ENCODE measurements at places on chromosomes 13 and 19.

DNA sequence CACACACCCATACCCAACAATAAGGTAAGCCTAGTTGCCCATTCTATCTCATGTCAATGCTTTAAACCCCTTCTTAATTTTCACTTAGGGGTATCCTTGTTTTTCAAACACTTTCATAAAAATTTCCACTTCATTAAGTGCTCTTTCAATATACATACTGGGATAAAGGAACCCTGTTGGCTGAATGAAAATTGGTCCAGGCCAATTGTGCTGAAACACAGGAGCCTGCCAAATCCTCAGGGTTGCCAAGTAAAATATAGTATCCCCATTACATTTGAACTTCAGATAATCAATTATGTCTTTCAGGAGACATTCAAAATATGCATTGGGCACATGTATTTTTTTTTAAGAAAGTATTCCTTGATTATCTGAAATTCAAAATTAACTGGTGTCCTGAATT is 1131.1 kb downstream of the SLITRK1 start:
- no peak for DNase-seq
- no peak overlapping the region for H3K4me3 ChIP-seq
- H3K27me3 ChIP-seq: no peaks in the 10 kb centered on the region
- H3K36me3 ChIP-seq: no peaks in the 10 kb centered on the region
- no peaks in the 10 kb centered on the region for H3K4me1 ChIP-seq

GRCh38 chr19:57280962-57281400 is 696 bp downstream of the ZNF460 start:
- DNase-seq: peak; percentile 61
- no peaks in the 10 kb centered on the region for H3K27me3 ChIP-seq
- H3K36me3 ChIP-seq: peaks cover 23% of the 10 kb centered on the region
- peaks cover 20% of the 10 kb centered on the region for H3K4me1 ChIP-seq

- no peaks in the 10 kb centered on the region for H3K27me3 ChIP-seq
- H3K4me1 ChIP-seq: peaks cover 7% of the 10 kb centered on the region
These were observed 2.2 kb downstream of the IGFLR1 start for GRCh38 chr19:35740108-35740422.

GRCh38 chr19:15181394-15181793 is 19.4 kb downstream of the NOTCH3 start:
- no peaks in the 10 kb centered on the region for H3K27me3 ChIP-seq
- no peaks in the 10 kb centered on the region for H3K4me1 ChIP-seq
- peaks cover 64% of the 10 kb centered on the region for H3K36me3 ChIP-seq
- peak; percentile 4 for DNase-seq
- no peak overlapping the region for H3K27ac ChIP-seq

- no peaks in the 10 kb centered on the region for H3K27me3 ChIP-seq
- no peaks in the 10 kb centered on the region for H3K36me3 ChIP-seq
- H3K27ac ChIP-seq: peak overlapping the region; percentile 54
- H3K4me3 ChIP-seq: peak overlapping the region; percentile 48
- no peak for DNase-seq
- H3K4me1 ChIP-seq: peaks cover 21% of the 10 kb centered on the region
These were observed 344.1 kb downstream of the RFC3 start for GRCh38 chr13:34161931-34162543.

DNA sequence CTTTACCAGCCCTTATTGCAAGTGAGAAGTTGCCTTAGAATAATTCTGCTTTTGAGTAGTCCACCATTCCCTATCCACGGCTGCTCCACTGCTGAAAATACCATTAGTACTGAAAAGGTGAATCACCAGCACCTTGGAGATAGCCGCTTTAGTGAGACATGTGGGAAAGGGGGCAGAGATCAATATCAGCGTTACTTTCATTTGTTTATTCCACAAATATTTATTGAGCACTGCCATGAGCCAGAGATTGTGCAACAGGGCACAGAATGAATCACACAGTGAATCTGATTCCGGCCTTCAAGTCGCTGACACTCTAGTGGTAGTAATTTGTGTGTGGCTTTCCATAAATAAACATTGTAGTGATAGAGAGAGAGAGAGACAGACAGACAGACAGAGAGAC is 31.5 kb upstream of the MYO16 start:
- H3K4me3 ChIP-seq: no peak overlapping the region
- no peak overlapping the region for H3K27ac ChIP-seq
- H3K27me3 ChIP-seq: no peaks in the 10 kb centered on the region
- no peak for DNase-seq

- H3K27me3 ChIP-seq: no peaks in the 10 kb centered on the region
- H3K4me1 ChIP-seq: peaks cover 16% of the 10 kb centered on the region
- H3K4me3 ChIP-seq: no peak overlapping the region
- H3K36me3 ChIP-seq: no peaks in the 10 kb centered on the region
These were observed 58.6 kb downstream of the GADD45B start for GRCh38 chr19:2534423-2535013.

DNA sequence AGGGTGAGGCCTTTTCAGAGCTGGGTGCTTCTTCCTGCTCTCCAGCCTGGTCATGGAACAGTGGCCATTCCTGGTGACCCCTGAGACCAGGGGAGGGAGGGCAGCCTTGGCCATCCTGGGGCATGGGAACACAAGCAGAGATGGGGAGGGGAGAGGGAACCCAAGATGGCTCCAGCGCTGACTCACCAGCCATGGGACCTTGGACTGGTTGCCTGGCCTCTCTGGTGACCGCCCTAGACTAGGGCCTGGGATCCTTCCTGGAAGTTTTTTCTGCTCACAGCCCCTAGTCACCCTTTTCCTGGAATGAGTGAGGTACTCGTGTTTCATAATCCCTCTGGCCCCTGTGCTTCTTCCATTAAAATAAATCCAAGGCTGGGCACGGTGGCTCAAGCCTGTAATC is 3.3 kb upstream of the OPA3 start:
- peaks cover 9% of the 10 kb centered on the region for H3K4me1 ChIP-seq
- H3K27me3 ChIP-seq: no peaks in the 10 kb centered on the region
- H3K27ac ChIP-seq: no peak overlapping the region
- H3K36me3 ChIP-seq: no peaks in the 10 kb centered on the region
- H3K4me3 ChIP-seq: no peak overlapping the region

GRCh38 chr13:45143346-45143751 is 23.0 kb downstream of the GTF2F2 start:
- H3K4me3 ChIP-seq: no peak overlapping the region
- no peaks in the 10 kb centered on the region for H3K27me3 ChIP-seq
- H3K4me1 ChIP-seq: peaks cover 9% of the 10 kb centered on the region
- no peak overlapping the region for H3K27ac ChIP-seq

- H3K4me3 ChIP-seq: no peak overlapping the region
- peaks cover 10% of the 10 kb centered on the region for H3K27me3 ChIP-seq
- peak; percentile 100 for DNase-seq
- peaks cover 12% of the 10 kb centered on the region for H3K4me1 ChIP-seq
These were observed 3.9 kb upstream of the TTC9B start for GRCh38 chr19:40221858-40222619.

- no peak overlapping the region for H3K27ac ChIP-seq
- H3K36me3 ChIP-seq: peaks cover 37% of the 10 kb centered on the region
- peaks cover 6% of the 10 kb centered on the region for H3K4me1 ChIP-seq
- no peak for DNase-seq
These were observed 30.1 kb downstream of the CCDC8 start for GRCh38 chr19:46383171-46383815.

DNA sequence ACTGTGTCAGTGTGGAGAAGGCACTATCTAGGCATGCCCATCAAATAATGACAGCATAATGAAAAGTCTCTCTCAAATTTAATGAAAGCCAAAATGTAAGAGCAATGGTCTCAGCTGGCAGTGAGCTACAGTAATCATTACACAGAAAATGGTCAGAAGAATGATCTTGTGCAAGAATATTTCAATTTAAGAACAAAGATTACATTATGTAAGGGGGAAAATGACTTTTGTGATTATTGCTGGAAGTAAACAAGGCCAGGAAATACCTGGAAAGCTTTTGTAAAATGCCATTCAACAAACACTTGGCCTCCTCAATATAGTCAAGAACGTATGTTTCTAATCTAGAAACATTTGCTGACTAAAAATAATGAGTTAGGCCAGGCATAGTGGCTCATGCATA is 89.1 kb downstream of the CAB39L start:
- no peak overlapping the region for H3K4me3 ChIP-seq
- no peaks in the 10 kb centered on the region for H3K27me3 ChIP-seq
- DNase-seq: no peak
- peaks cover 20% of the 10 kb centered on the region for H3K4me1 ChIP-seq
- no peak overlapping the region for H3K27ac ChIP-seq

DNA sequence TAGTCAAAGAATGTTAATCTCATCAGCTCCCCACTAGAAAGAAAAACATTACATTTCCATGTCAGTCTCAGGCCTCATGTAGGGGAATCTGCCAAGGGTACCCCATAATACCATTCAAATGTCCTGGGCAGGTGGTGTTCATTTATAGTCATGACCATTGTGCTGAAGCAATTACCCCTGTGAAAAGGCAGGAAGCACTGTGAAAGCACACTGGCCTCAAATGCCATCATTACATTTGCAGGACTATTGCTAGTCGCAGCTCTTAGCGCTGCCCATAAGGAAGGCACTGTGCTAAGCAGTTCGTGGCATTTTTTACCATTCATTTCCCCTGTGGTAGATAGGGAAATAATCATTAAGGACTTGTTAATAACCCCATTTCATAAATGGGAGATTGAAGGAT is 109.0 kb downstream of the LHFPL6 start:
- H3K27ac ChIP-seq: no peak overlapping the region
- no peaks in the 10 kb centered on the region for H3K27me3 ChIP-seq
- H3K4me3 ChIP-seq: no peak overlapping the region
- H3K4me1 ChIP-seq: no peaks in the 10 kb centered on the region

GRCh38 chr19:8681345-8682029 is 17.1 kb downstream of the ACTL9 start:
- no peak overlapping the region for H3K4me3 ChIP-seq
- no peaks in the 10 kb centered on the region for H3K4me1 ChIP-seq
- peak; percentile 5 for DNase-seq
- no peaks in the 10 kb centered on the region for H3K27me3 ChIP-seq

DNA sequence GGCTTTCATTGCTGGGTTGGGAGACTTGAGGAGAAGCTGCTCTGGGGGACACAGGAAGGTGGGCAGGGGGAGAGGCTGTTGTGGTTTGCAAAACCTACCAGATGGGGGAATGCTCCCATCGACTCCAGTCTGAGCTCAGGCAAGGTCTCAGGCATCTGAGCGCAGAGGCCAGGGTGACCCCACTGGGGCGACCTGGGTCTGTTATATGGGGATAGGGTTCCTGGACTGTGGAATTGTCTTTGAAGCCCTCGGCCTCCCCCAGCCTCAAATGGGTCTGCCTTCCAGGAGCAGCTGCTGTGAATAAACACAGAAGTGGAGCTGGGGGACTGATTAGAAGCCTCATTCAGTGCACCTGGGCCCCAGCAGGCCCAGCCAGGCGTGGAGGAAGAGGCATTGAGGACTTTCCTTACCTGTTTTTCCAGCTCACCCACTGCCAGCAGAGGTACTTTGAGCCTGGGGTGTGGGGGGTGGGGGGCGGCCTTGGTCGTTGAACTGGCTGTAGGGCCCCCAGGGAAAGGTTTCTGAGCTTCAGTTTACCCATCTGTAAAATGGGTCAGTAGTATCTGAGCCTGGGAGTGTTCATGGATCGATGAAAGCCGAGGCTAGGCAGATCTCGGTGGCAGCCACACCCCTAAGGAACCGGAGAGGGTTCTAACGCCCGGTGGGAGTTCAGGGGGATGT is 1.4 kb downstream of the CERS4 start:
- peaks cover 27% of the 10 kb centered on the region for H3K27me3 ChIP-seq
- peak; percentile 83 for DNase-seq
- H3K4me3 ChIP-seq: no peak overlapping the region
- H3K27ac ChIP-seq: no peak overlapping the region
- no peaks in the 10 kb centered on the region for H3K4me1 ChIP-seq
- no peaks in the 10 kb centered on the region for H3K36me3 ChIP-seq

- no peak overlapping the region for H3K27ac ChIP-seq
- H3K4me3 ChIP-seq: no peak overlapping the region
- no peak for DNase-seq
- H3K4me1 ChIP-seq: no peaks in the 10 kb centered on the region
These were observed 9.7 kb downstream of the HSD17B14 start for GRCh38 chr19:48826606-48827020.

DNA sequence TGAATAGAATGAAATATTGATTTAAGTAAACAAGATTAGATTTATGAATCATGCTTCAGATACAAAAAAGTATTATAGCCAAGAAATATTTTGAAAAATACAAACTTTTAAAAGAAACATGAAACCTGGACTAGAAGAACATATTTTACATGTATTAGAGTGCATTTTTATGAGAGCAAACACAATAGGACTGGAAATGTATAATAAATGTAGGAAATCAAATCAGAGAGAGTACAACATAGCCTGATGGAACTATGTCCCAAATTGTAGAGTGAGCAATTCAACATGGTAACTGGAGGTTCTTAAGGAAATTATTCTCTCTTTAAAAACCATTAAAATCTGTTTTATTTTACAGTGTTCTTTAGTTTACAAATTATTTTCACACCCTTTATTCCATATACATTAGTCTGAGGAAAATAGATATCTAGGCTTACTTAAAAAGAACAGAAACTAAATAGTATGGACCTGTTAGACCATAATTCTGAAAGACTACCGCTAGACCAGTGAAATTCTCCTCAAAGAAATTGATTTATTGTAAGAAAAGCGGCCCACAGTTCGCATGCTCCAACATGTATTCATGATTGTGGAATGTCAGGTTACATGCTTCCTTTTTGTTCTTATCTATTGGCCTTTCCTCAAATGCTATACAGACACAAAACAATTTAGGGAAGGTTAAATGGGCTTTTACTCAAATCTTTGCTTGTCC is 1526.5 kb upstream of the SLC10A2 start:
- H3K36me3 ChIP-seq: no peaks in the 10 kb centered on the region
- H3K4me3 ChIP-seq: no peak overlapping the region
- no peak overlapping the region for H3K27ac ChIP-seq

GRCh38 chr13:76812206-76812897 is 73.9 kb downstream of the KCTD12 start:
- H3K4me3 ChIP-seq: no peak overlapping the region
- H3K36me3 ChIP-seq: no peaks in the 10 kb centered on the region
- H3K4me1 ChIP-seq: peaks cover 5% of the 10 kb centered on the region
- peaks cover 12% of the 10 kb centered on the region for H3K27me3 ChIP-seq
- no peak for DNase-seq

GRCh38 chr13:73065036-73065435 is 6.2 kb downstream of the KLF5 start:
- no peak overlapping the region for H3K4me3 ChIP-seq
- H3K36me3 ChIP-seq: peaks cover 7% of the 10 kb centered on the region
- H3K27me3 ChIP-seq: no peaks in the 10 kb centered on the region
- no peak overlapping the region for H3K27ac ChIP-seq

- DNase-seq: no peak
- no peak overlapping the region for H3K4me3 ChIP-seq
- peaks cover 65% of the 10 kb centered on the region for H3K4me1 ChIP-seq
- H3K36me3 ChIP-seq: no peaks in the 10 kb centered on the region
These were observed 52.2 kb downstream of the WDFY2 start for GRCh38 chr13:51636349-51636890.

GRCh38 chr13:75879656-75880055 is 243.5 kb downstream of the LMO7 start:
- H3K27ac ChIP-seq: no peak overlapping the region
- H3K27me3 ChIP-seq: no peaks in the 10 kb centered on the region
- DNase-seq: no peak
